T-cell (primary cell): ENCODE measurements at places on chromosomes 7 and 10.

GRCh38 chr7:22270371-22270770, 86.6 kb downstream of the RAPGEF5 start:
- H3K27ac ChIP-seq, result no peak overlapping the region
- H3K4me1 ChIP-seq, result peaks cover 3% of the 10 kb centered on the region
- H3K27me3 ChIP-seq, result no peaks in the 10 kb centered on the region
- no peaks in the 10 kb centered on the region for H3K36me3 ChIP-seq
- DNase-seq, result no peak
- no peak overlapping the region for H3K4me3 ChIP-seq

DNA sequence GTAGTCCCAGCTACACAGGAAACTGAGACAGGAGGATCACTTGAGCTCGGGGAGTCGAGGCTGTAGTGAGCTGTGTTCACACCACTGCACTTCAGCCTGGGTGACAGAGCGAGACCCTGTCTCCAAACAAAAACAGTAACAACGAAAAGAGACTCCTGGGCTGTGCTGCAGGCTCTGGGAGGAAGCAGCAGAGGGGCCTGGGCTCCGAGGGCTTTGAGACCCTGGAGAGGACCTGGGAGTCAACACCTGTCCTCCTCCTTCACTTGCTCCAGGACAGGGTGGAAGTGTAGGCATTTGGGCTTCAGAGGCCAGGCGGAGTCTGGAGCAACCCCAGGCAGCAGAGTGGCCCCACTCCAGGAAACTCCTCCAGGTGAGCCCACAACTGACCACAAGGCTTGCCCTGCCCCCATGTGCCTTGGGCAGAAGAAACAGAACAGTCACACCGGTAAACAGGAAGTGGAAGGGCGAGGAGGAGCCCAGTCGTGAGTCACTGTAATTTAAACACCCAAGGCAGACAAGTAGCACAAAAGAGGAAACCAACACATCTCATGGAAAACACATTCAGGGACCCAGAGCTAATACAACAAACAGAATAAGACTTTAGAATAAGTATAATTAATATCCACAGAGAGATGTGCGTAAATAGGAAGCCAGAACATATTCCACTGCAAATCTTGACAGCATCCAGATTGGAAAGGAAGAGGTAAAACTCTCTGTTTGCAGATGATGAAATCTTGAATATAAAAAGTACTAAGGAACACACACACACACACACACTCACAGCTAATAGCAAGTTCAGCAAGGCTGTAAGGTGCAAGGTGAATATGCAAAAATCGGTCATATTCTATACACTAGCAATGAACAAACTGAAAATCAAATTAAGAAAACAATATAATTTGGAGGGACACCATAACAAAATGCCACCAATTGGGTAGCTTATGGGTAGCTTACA, 20.5 kb upstream of the RASGEF1A start:
- peak; percentile 34 for DNase-seq
- no peaks in the 10 kb centered on the region for H3K27me3 ChIP-seq
- no peaks in the 10 kb centered on the region for H3K36me3 ChIP-seq
- H3K27ac ChIP-seq, result peak overlapping the region; percentile 75
- H3K4me1 ChIP-seq, result peaks cover 8% of the 10 kb centered on the region
- H3K4me3 ChIP-seq, result no peak overlapping the region

DNA sequence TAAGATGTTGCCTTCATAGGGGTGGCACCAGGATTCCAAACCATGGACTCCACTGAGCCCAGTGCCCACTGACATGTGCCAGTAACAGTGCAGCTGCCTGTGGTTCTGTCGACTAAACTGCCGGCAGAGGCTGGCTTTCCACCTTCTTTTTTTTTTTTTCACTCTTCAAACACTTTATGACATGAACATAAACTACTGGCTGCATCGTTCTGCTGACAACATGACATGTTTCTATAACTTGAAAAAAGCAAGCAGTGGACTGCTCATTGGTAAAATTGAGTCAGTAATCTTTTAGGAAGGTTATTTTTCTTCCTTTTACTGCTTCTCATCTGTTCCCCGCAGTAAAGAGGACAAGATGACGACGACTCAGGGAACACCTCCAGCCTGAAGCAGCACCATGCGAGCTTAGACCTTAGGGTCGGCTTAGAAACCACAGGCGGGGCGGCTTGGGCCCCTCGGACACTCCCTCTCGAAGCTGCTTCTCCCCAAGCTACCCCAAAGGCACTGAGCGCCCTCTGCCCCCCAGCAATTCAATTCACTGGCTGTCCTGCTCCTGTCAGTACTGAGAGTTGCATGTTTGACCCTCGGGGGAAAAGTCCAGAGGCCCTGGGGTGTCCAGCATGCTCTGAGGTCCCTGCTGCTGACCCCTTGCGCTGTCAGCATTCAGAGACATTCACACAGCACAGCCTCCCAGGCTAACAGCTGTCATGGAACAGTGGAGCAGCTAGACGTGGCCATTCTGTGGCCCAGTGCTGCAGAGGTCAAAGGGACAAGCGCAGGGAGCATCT, 112.5 kb downstream of the EGFR start:
- no peak overlapping the region for H3K4me3 ChIP-seq
- H3K27ac ChIP-seq, result no peak overlapping the region
- H3K27me3 ChIP-seq, result no peaks in the 10 kb centered on the region
- H3K4me1 ChIP-seq, result no peaks in the 10 kb centered on the region
- no peaks in the 10 kb centered on the region for H3K36me3 ChIP-seq

DNA sequence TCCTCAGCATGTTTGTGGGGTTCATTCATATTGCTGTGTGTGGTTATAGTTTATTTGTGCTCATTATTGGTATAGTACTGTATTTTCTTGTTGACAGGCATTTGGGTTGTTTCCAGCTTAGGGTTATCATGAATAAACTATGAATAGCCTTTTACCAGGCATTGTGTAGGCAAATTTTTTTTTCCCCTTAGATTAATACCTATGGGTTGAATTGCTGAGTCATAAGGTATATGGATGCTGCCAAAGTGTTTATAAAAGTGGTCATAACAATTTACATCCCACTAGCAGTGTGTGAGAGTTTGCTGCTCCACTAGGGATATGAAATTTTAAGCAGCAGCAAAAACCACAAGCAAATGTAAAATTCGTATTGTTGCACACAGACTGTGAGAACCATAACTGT, 175.0 kb downstream of the PLPP4 start:
- H3K4me3 ChIP-seq, result no peak overlapping the region
- no peak for DNase-seq
- no peaks in the 10 kb centered on the region for H3K4me1 ChIP-seq
- no peak overlapping the region for H3K27ac ChIP-seq
- H3K27me3 ChIP-seq, result peaks cover 12% of the 10 kb centered on the region
- H3K36me3 ChIP-seq, result no peaks in the 10 kb centered on the region
